NCI-H187 treated with DMSO at 0.1 percent for 48 hours (cell line): ENCODE measurements at places on chromosomes 7 and 10.

DNA sequence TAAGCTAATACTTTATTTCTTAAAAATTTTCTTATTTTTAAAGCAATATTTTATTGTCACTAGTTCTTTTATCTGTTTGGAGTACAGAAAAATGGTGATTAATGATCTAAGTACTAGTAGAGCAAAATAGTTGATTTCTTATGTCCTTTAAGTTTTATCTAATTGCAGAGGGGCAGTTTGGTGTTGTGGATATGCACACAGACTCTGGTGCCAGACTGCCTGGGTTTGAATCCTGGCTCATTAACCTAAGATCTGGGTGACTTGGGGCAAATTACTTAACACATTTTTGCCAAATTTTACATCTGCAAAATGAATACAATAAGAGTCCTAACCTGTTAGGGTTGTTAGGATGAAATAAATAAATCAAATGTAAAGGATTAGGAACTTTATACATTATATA is 10.7 kb upstream of the PRPS1L1 start:
- no peak for DNase-seq

- no peak for DNase-seq
Measured at GRCh38 chr10:22816298-22816653, 101.9 kb upstream of the PIP4K2A start.

GRCh38 chr7:143422033-143422432 is 13.4 kb upstream of the EPHA1 start:
- no peak for DNase-seq

- no peak for DNase-seq
Measured at GRCh38 chr7:3140834-3141233, 97.2 kb upstream of the CARD11 start.

DNA sequence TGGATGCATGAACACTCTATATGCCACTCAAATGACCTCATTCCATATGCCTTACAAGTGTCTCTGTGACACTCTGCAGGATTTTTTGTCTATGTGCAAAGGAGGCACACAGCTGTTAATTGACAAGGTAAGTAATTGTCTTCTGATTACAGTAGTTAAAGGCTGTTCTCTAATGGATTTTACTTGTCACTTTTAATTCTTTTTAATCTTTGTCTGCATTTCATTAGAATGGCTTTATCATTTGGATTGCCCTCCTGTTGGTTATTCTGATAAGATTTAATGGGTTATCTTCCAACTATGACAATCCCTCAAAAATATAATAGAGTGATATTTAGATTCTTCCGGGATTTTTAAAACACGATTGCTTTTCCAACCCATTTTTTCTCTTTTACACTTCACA is 290.0 kb upstream of the TEX47 start:
- DNase-seq: no peak

DNA sequence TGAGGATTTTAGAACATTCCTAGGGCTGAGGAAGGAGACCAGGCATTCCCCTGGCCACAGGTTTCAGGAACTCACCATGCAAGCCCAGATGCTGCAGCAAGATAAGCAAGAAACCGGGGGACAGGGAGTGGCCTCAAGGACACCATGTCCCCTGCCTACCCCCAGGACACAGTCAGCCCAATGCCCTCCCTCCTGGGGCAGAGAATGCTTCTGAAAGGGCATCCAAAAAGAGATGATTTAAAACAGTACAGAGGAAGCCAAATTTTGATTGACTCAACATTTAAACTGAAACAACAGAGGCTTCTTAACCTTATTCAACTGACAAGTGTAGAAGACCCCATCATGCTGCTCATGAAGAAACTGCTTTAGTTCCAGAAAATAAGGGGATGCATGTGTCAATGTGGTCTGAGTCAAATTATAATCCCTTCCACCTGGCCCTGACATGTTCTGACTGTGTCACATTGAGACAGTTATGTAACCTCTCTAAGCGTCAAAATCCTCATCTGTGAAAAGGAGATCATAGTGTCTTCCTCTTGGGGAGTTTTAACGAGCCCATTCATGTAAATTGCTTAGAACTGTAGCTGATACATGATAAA is 60.0 kb downstream of the ICA1 start:
- DNase-seq: no peak

DNA sequence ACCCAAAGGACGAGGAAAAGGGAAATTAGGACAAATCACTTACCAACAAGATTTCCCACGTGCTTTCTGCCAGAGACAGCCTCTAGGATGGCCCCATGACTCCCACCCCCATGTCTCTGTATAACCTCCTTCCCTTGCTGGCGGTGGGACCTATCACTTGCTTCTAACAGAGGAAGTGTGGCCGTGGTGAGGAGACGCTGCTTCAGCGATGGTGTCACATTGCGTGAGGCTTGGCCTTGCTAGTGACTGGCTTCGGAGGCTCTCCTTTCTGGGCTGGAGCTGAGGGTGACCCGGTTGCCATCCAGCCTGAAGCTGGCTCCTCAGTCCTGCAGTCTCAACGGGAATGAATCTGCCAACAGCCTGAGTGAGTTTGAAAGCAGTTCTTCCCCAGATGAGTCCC is 123.7 kb downstream of the ANLN start:
- no peak for DNase-seq

- DNase-seq: no peak
Measured at GRCh38 chr10:96138102-96138501, 8.0 kb downstream of the ZNF518A start.

DNA sequence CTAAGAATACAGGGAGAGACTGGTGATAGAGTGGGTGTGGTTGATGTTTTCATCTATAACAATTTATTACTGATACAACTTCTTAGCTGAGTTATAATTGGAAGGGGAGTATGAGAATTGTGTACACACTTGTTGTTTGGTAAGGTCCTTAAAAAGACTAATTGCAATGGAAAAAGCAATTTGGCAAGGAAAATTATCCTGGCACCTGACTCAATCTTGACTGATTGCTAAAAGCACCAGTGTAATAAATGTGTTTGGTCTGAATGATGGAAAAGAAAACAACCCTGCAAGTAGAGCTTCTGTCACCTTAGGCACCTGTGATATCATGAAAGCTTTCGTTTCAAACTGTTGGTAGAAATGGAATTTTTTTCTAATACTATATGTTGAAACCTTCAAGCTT is 6.7 kb upstream of the GSDME start:
- DNase-seq: no peak

- no peak for DNase-seq
Measured at GRCh38 chr10:93680412-93681047, 21.9 kb downstream of the FRA10AC1 start.

DNA sequence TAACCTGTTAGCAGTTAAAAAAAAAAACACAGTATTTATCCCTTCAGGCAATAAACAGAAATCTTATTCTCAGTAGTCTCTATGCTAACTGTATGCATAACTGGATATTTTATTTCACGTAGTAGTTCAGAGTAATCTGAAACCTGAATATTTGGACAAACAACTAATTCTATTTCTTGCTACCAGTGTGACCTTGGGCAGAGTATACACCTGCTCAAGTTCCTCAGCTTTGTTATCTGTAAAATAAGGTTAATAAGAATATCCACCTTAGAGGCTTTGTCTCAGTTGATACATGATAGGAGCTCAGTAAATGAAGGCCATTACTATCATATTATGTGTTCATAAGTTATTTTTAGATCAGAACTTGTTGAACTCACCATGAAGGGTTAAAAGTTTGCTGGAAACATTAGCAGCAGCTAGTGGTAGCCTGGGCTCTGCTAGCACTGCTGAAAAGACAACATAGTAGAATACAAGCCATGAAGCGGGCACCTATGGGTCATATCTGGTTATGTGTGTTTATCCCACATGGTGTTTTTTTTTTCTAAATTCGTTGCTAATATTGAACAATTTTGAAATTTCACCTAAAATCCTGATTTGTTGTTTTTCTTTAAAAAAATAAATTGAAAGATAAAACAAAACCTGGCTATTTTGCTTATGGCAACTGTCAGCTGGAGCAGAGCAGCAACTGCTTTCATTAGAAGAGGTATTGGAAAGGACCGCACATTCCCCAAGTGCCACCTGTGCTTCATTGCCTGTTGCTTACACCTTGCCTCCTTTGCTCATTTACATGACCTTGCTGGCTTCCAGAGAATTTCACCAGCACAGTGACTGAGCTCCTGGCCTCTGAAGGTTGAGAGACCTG is 303.0 kb downstream of the PRKG1 start:
- DNase-seq: no peak

GRCh38 chr7:30835396-30835915 is 64.2 kb downstream of the MINDY4 start:
- DNase-seq: no peak

- DNase-seq: no peak
Measured at GRCh38 chr10:127978481-127978880, 71.6 kb downstream of the PTPRE start.

GRCh38 chr7:27344471-27344870 is 101.9 kb downstream of the EVX1 start:
- DNase-seq: no peak

- no peak for DNase-seq
Measured at GRCh38 chr7:105126436-105126975, 112.5 kb downstream of the KMT2E start.

DNA sequence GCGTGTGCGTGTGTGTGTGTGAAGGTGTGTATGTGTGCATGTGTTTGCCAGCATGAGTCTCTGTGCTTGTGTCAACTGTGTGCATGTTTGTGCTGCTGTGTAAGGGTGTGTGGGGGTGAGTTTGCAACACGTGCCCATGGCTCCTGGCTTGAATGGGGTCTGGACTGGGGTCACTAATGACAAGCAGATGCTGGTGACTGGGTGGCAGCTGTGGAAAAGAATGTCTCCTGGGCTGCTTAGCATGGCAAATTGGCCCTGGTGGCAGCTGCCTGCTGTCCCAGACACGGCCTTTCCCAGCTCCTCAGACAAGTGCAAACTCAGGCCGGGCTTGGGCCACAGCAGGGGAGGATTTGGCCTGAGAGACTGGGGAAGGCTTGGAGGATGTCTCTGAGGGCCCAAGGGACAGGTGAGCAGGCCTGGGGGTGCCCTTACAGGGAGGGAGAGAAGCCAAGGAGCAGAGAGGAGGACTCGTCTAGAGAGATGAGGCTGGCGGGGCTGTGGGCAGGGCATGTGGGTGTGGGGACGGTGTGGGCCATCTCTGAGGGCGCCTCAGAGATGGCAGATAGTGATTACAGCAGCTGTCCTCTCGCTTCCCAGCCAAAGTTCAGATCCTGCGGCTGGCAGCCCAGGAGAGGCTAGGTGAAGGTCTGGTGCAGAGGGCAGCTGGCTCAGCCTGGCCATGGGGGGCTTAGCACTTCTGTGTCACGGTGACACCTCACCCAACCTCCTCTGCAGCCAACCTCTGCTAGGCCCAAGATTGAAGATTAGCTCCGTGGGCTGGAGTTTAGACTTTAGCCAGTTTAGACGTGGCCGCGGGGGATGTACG is 1.5 kb downstream of the AQP1 start:
- no peak for DNase-seq

- no peak for DNase-seq
Measured at GRCh38 chr7:47453093-47454061, 128.5 kb downstream of the TNS3 start.
